ENCODE measurements at places on chromosomes 1 and 21.

GRCh38 chr1:209710847-209711246 lies 6.2 kb downstream of the HSD11B1 start:
- DNase-seq = no peak

GRCh38 chr1:28416509-28417194 lies 47.1 kb downstream of the PHACTR4 start:
- no peak for DNase-seq

DNA sequence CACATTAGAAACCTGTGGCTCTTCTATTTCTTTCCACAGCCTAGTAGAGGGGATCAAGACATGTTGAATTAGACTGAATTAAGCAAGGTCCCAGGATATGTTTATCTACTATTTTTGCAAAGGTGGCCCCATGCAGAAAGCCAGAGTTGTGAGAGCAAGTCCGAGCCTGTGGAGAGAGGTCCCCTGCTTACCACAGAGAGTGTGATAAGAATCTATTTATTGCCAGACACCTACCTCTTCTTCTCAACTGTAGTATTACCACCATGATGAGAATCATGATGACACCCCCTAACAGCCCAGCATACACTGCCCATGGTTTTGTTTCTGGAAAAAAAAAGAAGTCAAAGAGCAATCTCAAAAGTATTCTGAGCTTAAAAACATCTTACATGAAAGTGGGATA lies 23.0 kb downstream of the SLAMF1 start:
- no peak for DNase-seq

- no peak for DNase-seq
These were observed 156.5 kb downstream of the EIF4G3 start for GRCh38 chr1:21020151-21020550.

All from CD4-positive, alpha-beta T cell treated with Interleukin-6 at 100 ng/mL for 8 hours (primary cell).